CD8-positive, alpha-beta memory T cell (primary cell): ENCODE measurements at places on chromosomes 1 and 21.

DNA sequence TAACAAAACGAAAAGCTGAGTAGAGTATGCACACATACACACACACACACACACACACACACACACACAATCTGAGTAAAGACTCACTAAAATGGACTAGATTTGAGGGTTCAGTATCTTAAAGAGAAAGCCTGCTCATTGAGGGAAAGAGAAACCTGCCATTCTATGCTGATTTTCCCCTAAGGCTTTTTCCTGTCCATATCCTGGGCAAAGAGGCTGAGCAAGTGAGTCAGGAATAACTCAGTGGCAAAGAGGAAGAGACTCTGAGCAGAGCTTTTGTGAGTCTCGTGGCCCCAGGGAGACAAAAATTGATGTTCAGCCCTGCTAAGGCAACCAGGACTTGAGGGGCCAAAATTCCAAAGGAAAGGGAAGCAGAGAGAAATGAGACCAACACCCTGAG lies 37.3 kb upstream of the RUNX1 start:
- no peak for DNase-seq

- no peak for DNase-seq
Measured at GRCh38 chr1:150596976-150597375, 17.6 kb upstream of the MCL1 start.

- no peak for DNase-seq
Measured at GRCh38 chr1:39115271-39116110, 89.0 kb upstream of the MACF1 start.

- no peak for DNase-seq
Measured at GRCh38 chr1:227880342-227880924, 65.0 kb downstream of the PRSS38 start.

DNA sequence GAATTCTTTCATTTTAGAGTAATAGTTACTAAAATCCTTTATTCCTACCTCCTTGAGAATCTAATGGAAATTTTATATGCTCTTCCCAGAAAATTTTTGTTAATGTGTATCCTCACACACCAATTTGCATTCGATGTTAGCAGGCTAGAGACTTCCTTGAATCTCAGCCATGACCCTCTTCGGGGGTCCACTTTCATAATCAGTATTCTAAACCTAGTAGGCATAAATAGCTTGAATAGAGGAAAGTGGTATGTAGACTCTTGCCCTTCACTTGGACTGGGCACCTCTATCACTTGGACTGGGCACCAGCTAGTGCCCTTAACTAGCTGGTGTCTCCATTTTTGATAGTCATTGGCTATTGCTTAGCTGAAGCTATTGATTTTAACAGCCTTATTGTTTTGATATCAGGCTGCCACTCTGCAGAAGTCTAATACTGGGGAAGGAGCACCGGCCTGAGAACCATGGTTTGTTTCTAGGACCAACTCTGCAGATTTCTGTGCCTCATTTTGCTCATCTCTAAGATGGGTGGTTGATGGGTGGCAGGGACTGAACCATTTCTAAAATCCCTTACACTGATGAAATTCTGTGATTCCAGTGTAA lies 42.8 kb downstream of the MRPL39 start:
- no peak for DNase-seq

GRCh38 chr1:79874289-79874688 lies 867.8 kb upstream of the ADGRL4 start:
- DNase-seq, result no peak

GRCh38 chr1:7422966-7423365 lies 348.1 kb upstream of the VAMP3 start:
- no peak for DNase-seq
